CD4-positive, alpha-beta T cell treated with Interleukin-2 at 100 ng/mL for 4 hours (primary cell): ENCODE measurements at places on chromosomes 2 and 18.

- no peak for DNase-seq
These were observed 142.3 kb upstream of the ZFP36L2 start for GRCh38 chr2:43368483-43369385.

DNA sequence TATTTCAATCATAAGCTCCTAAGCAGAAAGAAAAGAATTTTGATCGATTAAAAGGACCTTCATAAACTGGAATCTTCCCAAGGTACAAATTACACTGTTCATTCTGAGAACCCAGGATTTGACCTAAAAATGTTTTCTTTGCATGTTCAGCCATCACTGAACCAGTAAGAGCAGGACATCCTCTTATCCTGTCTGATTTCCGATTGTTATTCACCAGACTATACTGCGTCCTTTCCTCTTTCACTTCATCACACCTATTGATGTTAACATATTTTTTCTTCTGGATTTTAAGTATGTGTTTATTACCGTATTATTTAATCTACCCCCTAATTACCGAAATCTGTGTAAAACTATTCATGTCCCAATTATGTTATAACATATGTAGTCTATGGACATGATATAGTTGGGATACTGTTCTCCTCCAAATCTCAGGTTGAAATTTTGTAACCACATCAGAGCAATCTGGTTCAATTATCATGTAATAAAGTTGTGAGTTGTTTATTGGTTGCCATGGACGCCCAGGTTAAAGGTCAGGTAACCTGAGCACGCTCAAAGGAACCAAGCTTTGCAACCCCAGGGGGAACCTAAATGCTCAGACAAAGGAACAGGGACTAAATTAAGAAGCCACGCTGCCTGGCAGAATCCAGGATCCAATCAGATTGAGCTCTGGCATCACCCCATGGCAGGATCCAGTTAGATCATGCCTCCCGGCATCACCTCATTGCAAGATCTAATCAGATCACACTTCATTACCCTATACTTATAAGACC, 11.6 kb upstream of the TBC1D8 start:
- no peak for DNase-seq

GRCh38 chr18:39795350-39795749, 2159.7 kb upstream of the PIK3C3 start:
- no peak for DNase-seq

GRCh38 chr2:68974946-68975665, 670 bp downstream of the GKN1 start:
- no peak for DNase-seq

DNA sequence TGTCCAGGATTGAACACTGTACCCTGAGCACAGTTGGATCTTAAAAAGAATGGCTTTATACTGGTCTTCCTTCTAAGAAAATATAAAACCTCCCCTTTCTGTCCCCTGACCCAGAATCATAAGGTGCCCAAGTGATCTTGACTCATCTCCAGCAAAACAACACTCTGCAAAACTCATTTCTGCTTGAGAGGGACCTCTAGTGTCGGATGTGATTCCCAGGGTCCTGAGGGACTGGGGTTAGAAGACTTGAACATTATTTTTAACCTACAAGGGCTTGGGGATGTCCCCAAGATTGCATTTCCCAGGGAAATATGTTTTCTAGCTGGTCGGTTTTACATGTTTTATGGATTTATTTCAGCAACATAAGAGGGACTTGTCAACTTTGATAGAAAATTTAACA, 1318.5 kb upstream of the CELF4 start:
- DNase-seq = no peak

DNA sequence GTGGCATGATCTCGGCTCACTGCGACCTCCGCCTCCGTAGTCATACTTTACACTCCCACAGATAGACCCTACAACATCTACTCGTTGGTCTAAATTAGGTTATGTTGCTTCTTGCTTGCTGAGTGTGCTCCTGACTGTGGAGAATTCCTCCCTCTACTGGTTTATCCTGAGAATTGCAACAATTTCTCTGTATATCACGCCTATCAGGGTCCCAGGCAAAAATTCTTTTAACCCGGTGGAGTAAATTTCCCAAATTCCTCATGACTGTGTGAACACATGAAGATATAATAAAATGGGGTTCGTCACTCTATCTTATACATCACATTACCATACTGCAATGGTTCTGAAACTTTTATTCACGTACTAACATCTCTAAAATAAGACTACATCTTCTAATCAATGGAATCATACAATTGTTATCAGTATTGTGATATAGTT, 156.7 kb downstream of the EVA1A start:
- DNase-seq = peak; percentile 40

- no peak for DNase-seq
These were observed 368.8 kb downstream of the LNPK start for GRCh38 chr2:175633227-175633626.

GRCh38 chr2:204127238-204127637, 190.7 kb downstream of the ICOS start:
- DNase-seq = no peak

DNA sequence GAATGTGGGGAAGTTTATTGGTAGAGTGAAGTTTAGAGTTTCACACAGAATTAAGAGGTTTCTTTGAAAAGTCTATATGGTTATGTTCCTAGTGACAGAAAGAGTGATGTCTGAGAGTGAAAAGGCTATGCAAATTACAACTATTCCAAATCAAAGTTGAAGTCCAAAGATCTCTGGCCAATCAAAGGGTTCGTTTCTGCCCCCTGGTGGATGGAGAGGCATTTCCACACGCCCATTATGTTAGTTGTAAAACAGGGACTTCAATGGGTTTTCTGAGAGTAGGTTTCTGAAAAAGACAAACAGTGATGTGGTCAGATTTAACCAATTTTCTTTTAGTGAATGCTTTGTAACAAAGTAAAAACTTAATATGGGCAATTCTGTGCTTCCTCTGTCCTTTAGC, 441.5 kb upstream of the POU3F3 start:
- DNase-seq = no peak

GRCh38 chr2:195818526-195818925, 161.5 kb downstream of the SLC39A10 start:
- no peak for DNase-seq

- no peak for DNase-seq
These were observed 49.6 kb downstream of the ATP9B start for GRCh38 chr18:79118797-79119196.

DNA sequence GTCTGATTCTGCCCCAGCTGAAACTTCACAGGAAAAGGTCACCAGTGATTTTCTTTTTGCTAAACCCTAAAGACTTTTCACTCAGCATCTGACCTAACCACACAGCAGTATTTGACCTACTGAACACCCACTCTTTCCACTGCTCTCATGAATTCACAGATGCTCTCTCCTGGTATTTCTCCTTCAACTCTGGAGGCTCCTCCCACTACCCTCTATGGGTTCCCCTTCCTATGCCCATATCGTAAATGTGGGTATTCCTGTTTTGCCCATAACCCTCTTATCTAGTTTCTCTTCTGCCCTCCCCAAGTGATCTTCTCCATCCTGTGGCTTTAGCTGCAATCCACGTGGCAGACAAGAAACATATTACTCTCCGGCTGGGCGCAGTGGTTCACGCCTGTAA, 7.6 kb downstream of the PLEKHM3 start:
- no peak for DNase-seq
